ENCODE measurements at places on chromosomes 12 and 14.

- no peak for DNase-seq
Measured at GRCh38 chr14:38947343-38947742, 155.7 kb downstream of the SEC23A start.

- DNase-seq: no peak
Measured at GRCh38 chr14:68544081-68544892, 248.6 kb downstream of the ZFP36L1 start.

DNA sequence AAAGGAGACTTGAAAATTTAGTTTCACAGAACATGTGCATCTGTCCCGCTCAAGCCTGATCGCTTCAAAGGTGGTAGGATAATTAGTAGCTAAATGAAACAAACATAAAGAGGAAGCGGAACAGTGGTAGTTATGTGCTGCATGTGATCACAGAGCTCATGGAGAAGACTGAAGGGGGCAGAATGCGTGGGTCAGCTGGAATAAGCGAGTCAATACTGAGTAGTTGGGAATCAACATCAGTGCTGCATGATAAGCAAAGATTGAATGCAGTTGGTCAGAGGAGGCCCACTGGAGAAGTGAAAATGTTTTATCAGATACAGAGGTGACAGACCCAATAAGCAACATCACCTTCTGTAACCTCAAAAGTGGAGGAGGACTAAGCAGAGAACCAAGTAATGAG lies 95.1 kb upstream of the RFX4 start:
- no peak for DNase-seq

DNA sequence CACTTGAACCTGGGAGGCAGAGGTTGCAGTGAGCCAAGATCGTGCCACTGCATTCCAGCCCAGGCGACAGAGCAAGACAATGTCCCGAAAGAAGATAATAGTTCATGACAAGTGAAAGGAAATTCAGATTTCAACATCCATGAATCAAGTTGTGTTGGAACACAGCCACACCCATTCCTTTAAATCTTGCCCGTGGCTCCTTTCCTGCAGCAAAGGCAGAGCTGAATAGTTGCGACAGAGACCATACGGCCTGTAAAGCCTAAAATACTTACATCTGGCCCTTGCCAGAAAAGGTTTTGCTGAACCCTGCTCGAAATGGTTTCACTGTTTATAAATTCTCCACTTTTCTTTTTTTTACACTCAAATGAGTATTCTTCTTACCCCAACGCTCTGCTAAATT lies 17.7 kb upstream of the ITPK1 start:
- no peak for DNase-seq

GRCh38 chr12:132487311-132487741 lies 2.6 kb upstream of the FBRSL1 start:
- DNase-seq: no peak

DNA sequence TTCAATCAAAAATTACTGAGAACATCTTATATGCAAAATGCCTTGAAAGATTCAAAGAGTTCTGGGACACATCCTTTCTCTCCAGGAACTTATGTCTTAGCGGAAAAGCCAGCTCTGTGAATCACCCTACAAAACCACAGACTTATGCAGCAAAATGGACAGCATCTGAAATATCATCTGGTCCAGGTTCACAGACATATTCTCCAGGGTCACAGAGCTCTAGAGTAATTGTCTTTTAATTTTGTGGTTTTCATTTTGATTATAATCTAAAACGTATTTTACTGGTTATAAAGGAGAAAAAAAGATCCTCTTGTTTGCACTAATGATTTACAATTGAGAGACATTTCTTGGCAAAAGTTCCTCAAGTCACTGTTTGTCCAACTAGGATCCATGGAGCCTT lies 246.2 kb downstream of the MSRB3 start:
- no peak for DNase-seq

GRCh38 chr12:100699209-100699608 lies 95.4 kb upstream of the ANO4 start:
- DNase-seq: no peak

DNA sequence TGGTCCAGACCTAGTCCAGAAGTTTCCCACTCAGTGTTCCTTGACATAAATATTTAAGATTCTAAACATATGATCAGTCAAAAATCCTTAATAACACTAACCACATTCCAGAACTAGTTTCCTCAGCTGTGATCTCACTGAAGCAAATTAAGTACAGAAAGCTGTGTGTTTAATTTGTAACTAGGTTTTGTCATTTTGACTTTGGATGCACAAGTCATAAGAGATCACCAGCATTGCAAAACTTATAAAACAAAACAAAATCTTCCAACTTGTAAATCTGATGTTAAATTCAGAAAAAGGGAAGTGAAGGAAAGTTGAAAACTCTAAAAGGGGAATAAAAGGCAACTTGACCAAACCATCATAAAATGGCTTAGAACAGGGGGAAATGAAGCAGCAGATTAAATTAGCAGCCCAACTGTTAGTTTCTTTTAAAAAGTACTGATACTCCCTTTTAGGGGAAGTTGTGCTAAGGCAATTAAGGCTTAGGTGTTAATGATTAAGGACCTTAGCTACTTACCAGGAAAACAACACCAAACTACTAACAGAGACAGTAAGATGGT lies 56.6 kb downstream of the SH2B3 start:
- DNase-seq: no peak

DNA sequence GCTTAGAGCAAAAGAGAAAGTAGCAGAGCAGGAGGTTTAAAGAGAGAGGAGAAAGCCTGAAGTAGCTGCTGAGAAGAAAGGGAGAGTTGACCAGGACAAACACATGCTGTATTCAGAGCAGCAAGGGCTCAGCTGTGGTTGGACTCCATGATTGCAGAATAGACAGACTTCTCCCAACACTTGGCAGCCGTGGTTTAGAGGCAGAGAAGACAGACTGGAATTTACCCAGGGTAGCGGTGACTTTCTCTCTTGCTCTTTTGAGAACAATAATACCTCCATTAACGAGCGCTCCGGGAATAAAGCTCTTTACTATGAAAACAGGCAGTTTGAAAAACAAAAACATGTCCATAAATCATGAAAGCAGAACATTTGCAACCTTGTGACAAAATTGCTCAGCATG lies 21.4 kb upstream of the IGF1 start:
- no peak for DNase-seq

- no peak for DNase-seq
Measured at GRCh38 chr14:57491640-57492039, 2.0 kb downstream of the CCDC198 start.

GRCh38 chr12:113874999-113875561 lies 91.0 kb downstream of the RBM19 start:
- no peak for DNase-seq

DNA sequence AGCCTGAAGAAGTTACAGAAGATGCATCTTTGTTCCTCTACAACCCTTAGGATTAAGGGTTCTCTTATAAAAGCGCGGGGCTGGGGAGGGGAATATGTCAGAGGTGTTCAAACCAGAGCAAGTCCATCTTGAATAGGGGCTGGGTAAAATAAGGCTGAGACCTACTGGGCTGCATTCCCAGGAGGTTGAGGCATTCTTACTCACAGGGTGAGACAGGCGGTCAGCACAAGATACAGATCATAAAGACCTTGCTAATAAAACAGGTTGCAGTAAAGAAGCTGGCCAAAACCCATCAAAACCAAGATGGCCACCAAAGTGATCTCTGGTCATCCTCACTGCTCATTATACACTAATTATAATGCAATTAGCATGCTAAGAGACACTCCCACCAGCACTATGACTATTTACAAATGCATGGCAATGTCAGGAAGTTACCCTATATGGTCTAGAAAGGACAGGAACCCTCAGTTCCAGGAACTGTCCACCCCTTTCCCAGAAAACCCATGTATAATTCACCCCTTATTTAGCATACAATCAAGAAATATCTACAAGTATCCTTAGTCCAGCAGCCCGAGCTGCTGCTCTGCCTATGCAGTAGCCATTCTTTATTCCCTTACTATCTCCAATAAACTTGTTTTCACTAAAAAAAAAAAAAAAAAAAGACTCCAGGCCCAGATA lies 108.1 kb upstream of the FOXN3 start:
- no peak for DNase-seq

DNA sequence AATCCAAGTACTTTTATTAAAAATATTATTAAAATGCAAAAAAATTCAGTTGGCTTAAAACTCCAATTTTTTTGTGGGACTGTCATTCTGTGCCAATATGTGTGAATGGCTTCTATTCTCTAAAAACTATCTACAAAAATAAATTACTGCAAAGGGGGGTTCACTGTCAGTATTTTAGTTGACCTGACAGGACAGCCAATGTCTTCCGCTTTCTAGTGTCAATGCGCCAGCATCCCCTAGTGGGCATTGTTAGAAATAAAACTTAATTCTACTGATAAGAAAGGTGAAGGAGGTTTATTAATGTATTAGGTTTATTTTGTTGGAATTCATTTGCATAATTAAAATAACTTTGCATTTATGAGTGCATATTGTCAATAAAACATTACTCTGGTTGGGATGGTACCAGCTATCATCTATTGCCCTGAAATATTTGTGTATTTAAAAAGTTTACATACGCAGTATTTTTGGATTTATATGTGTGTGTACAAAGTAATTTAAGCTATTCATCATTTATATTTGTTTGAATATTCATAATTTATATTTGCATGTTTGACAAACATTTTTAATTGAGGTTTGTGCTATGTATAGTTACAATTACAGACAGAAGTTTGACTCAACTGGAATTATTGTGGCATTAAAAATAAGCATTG lies 527.2 kb downstream of the FLRT2 start:
- peak; percentile 32 for DNase-seq

- DNase-seq: no peak
Measured at GRCh38 chr12:49243631-49244030, 21.3 kb upstream of the TUBA1C start.

DNA sequence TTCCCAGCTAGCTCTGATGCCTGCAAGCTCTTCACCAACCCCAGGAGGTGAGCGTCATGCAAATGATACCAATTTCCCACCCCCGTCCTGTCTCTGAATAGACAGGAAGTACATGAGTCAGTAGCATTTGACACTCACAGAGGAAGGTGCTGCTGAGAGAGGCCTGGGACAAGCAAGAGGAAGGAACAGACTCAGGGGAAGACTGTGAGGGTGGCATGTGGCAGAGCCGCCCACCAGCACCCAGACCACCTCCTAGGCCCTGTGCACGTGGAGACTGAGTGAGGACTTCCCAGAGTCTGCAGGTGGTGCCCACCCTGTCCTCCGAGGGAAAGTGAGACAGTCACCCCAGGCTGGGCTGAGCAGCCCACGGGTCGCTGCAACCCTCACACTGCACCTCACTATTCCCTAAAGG lies 199.5 kb upstream of the SFSWAP start:
- peak; percentile 80 for DNase-seq

DNA sequence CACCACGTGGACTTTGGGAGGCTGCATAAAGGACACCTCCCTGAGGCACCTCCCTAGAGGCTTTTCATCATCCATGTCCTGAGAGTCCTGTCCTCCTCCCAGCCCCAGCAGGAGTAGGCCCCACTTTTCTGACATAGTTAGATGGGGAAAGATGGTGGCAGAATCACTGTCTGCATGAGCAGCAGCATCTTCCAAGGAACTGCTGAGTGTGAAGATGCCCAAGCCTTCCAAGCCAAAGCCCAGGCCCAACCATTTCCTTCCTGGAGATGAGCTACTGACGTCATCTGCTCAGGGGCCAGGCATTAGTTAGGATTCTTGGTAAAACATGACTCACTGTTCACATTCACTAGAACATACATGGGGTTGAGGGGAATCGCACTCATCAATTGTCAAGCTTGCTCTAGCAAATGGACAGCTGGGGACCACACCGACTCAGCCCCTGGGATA lies 37.3 kb downstream of the VDR start:
- DNase-seq: peak; percentile 78

GRCh38 chr14:24713404-24713803 lies 79.4 kb upstream of the GZMB start:
- DNase-seq: no peak

- no peak for DNase-seq
Measured at GRCh38 chr14:58798173-58798572, 160.4 kb downstream of the DACT1 start.

DNA sequence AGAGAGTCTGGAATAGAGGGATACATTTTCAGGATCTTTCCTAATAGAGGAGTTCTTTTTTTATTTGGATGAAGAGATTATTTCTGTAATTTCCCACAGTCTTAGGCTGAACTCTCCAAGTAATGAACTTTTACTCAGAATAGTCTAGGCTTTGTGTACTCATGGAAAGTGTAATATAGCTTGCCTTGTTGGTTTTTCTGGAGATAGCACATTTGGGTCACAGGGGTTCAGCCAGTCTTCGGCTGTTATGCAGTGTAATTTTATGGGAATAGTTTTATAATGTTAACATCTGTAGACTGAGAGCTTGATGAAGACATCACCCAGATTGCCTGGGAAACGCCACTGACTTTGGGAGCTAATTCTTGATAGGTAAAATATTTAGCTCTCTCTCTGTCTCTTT lies 450.8 kb downstream of the RAD51B start:
- no peak for DNase-seq

- DNase-seq: no peak
Measured at GRCh38 chr14:33404964-33405574, 466.4 kb downstream of the NPAS3 start.

GRCh38 chr12:12010277-12011039 lies 60.3 kb upstream of the BCL2L14 start:
- peak; percentile 86 for DNase-seq

DNA sequence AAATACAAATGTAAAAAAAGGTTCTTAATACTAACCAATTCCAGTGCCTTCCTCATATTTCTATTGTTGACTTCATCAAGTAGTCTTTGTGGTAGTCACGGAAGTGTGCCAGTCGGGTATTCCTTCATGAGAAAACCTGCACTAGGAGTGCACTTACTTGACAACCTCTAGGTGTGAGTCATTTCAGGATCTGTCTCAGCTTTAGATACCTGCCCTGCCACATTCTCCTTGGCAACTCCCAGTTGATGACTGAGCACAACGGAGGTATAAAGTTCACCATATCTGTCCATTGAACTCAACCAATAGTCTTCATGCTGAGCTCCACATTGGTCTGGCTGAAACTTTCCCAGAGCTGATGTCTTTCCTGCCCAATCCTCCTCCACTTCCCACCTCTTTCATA lies 215.7 kb downstream of the SYT10 start:
- DNase-seq: no peak

DNA sequence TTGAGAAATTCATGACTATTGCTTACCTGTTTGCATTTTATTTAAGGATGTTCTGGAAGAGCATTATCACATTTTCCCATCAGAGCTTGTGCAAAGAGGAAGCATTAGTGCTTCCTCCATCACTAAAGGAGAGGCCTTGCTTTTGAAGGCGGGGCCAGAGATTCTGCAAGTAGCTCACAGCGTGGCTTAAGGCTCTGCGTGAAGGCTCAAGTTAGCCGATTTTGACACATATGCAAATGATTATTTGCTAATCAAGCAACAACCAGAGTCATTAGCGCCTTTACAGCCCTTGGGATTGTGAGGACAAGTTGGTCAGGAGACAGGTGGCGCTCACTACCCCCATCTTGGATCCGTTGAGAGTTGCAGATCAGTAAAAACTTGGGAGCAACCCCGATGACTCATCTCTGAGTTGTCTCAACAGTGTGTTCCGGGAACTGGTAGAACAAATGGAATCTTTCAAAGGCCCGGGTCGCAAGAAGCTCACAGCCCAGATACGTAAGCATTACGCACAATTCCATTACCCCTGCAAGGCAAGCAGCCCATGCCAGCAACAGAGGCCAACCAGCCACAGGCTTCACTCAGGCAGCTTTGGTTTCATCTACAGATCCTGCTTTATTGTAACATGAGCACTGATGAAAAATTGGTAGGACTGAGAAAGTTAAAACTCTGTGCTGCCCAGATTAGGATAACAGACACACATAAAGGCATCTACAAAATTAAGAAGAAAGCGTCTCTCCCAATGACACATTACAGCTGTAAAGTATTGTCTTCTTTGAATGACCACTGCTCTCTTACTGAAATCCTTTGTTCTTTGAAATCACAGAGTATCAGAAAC lies 34.9 kb upstream of the SPTSSA start:
- no peak for DNase-seq

GRCh38 chr14:81169711-81170103 lies 51.1 kb downstream of the GTF2A1 start:
- DNase-seq: no peak
